ENCODE measurements at places on chromosomes 16 and 17.

GRCh38 chr16:62977876-62978275 is 941.6 kb upstream of the CDH8 start:
- DNase-seq = no peak

- DNase-seq = peak; percentile 58
These were observed 42.0 kb upstream of the TMC5 start for GRCh38 chr16:19375561-19376158.

GRCh38 chr17:76166168-76166567 is 25.1 kb upstream of the FOXJ1 start:
- no peak for DNase-seq

GRCh38 chr16:2511128-2511800 is 2.5 kb upstream of the ATP6V0C start:
- DNase-seq = no peak

DNA sequence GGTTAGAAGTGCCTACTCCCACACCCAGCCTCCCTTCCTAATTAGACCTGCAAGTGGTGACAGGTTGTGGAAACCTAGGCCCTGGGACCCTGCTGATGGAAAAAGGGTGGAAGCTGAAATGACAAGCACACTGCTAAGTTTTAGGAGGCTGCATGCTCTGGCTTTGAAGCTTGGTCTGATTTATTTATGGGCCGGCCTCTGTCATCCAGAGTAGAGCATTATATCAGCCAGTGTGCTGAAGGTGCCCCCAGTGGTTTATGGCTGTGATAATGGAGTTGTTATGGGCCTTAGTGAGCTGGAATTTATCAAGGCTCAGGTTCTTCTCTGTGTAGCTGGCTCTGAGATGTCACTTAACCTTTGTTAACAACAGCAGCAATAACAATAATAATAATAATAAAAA is 142.6 kb downstream of the UTP18 start:
- DNase-seq = no peak

DNA sequence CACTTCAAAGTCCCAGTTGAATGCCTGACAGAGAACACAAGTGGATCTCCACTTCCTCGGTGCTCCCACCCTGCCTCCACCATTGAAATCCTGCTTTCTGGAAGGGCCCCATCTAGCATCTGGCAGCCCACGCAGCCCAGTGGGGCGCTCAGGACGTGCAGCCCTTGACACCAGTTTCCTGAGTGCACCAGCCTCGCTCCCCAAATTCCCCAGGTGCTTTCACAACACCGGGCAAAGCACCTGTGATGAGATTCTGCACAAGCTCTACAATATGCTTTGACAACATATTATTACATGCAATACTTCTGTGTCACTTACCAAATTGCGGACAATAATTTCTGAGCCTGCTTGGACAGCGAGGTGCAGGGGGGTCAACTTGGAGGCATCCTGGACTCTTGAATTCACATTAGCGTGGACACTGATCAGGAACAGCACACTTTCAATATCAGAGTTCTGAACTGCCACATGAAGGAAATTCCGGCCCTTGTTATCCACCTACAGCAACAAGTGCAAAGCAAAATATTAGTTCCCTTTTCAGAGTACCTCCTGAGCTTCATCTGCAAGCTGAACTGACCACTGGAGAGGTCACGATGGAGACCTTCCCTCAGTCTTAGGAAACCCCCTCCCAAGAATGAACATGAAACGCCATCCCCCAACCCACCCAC is 33.9 kb downstream of the CYB5D2 start:
- DNase-seq = no peak

Measured in NCI-H1930 (cell line).